Dermis microvascular lymphatic vessel endothelial cell (primary cell): ENCODE measurements at places on chromosomes 1 and 21.

GRCh38 chr1:7681401-7681800 is 89.7 kb upstream of the VAMP3 start:
- no peak for DNase-seq

- no peak for DNase-seq
These were observed 120.7 kb downstream of the TGFBR3 start for GRCh38 chr1:91765293-91765692.

DNA sequence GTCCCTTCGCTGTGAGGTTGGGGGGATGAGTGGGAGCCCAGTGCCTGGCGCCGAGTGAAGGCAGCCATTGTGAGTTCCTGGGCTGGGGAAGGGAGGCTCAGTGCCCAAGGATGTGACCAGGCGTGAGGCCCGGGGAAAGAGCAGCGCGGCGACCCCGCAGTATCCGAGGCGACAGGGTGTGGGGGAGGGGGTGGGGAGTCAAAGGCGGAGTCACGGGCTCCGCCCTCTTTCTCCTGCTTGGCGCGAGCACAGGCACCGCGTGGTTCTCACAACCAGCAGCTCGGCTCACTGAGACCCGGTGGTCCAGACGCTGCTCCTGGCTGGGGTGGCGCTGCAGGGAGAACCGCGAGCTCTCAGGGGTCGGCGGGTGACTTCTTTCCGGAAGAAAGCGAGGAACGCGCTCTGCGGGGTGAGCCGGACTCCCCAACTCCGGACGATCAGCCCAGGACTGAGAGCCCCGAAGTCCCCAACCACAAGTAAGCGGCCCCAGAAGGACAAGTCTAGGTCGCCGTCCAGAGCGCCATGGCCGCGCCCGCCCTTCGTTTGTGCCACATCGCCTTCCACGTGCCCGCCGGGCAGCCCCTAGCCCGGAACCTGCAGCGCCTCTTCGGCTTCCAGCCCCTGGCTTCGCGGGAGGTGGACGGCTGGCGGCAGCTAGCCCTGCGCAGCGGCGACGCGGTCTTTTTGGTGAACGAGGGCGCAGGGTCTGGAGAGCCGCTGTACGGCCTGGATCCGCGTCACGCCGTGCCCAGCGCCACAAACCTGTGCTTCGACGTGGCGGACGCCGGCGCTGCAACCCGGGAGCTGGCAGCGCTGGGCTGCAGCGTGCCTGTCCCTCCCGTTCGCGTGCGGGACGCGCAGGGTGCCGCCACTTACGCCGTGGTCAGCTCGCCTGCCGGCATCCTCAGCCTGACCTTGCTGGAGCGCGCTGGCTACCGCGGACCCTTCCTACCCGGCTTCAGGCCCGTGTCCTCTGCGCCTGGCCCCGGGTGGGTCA is at the start of gene HPDL:
Gene HPDL, plus strand, starts transcription at position 269 of the 997 bp plus-strand sequence. Its CDS starts 254 bp downstream, at position 523.
- DNase-seq, result no peak

DNA sequence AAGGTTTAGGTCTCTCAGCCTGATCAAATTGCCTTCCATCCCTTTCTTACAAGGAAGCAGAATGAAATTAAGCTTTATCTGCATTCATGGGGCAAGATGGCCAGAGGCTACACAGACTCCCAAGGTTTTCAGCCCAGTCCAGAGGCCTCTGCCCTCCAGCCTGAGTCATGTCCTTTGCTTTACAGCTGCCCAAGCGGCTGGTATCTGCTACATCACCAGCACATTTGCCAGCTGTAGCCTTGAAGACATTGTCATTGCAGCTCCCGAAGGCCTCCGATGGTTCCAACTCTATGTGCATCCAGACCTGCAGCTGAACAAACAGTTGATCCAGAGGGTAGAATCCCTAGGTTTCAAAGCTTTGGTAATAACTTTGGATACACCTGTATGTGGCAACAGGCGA is 16.0 kb downstream of the HAO2 start:
- DNase-seq, result no peak

DNA sequence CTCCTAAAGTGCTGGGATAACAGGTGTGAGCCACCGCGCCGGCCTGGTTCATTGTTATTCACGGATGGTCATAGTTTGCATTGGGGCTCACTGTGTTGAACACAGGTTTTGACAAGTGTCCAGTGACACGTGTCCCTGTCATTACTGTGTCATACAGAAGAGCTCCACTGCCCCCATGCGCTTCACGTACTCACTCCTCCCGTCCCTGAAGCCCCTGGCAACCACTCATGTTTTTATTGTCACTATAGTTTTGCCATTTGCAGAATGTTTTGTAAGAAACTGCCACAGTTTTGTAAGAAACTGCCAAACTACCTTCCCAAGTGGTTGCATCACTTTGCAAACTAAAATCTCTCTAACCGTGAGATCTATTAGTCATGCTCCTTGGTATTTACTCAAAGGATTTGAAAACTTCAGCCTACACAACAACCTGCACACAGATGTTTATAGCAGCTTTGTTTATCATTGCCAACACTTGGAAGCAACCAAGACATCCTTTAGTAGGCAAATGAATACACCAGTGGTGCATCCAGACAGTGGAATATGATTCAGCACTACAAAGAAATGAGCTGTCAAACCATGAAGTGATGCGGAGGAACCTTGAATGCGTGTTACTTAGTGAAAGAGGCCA is 163.2 kb upstream of the COL6A1 start:
- no peak for DNase-seq

GRCh38 chr1:108531444-108531843 is 28.5 kb upstream of the EEIG2 start:
- no peak for DNase-seq

DNA sequence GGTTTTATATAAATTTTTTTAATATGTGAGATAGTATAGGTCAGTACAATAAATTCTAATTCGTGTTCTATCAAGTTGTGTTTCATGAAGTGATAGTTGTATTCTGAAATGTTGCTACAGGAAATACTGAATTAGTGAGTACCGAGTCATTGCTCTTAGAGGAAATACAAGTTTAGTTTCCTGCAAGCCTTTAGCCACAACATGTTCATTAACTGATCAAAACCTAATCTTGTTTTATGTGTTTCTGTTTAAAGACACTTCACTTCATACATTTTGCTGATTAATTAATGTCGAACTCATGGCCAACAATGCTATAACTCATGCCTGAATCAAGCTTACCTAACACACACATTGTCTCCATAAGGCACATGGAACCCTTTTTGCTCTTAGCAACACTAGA is 43.6 kb downstream of the LRRC7 start:
- no peak for DNase-seq

GRCh38 chr1:167066333-167067122 is 23.6 kb downstream of the GPA33 start:
- no peak for DNase-seq

- no peak for DNase-seq
These were observed 26.2 kb downstream of the NAV1 start for GRCh38 chr1:201565024-201565730.

DNA sequence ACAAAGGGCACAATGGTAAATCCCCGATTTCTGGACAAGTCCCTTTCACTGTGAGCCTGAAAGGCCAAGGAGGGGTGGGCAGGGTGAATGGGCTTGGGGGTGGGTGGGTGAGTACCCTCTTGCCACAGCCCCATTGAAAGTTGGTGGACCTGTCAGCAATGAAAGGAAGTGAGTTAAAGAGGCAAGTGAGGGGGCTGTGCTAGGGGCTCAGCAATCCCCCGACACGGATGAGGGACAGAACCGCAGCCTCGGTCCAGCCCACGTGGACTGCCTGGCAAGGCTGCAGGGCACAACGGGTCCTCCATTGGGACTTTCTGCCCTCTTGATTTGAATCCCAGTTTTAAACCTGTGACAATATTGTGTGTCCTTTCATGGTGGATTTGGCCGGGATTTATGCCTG is 255.3 kb downstream of the FOXD2 start:
- DNase-seq, result no peak

DNA sequence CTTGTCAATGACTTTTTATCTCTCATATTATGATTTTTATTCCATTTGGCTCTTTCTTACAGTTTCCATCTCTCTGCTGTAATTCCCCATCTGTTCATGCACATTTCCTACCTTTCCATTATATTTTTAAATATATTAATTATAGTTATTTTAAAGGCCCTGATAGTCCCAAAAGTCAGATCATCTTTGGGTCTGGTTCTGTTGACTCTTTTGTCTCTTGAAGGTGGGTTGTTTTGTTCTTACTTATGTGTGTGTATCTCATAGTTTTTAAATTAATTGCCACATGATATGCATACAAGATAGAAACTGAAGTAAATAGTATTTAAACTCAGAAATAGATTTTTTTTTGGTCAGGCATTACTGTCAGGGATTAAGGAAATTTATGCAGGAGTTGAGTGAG is 178.0 kb upstream of the AJAP1 start:
- DNase-seq, result no peak

- no peak for DNase-seq
These were observed 239.3 kb downstream of the KCNJ6 start for GRCh38 chr21:37677006-37677405.

- no peak for DNase-seq
These were observed 16.1 kb upstream of the TMEM240 start for GRCh38 chr1:1556505-1556904.

DNA sequence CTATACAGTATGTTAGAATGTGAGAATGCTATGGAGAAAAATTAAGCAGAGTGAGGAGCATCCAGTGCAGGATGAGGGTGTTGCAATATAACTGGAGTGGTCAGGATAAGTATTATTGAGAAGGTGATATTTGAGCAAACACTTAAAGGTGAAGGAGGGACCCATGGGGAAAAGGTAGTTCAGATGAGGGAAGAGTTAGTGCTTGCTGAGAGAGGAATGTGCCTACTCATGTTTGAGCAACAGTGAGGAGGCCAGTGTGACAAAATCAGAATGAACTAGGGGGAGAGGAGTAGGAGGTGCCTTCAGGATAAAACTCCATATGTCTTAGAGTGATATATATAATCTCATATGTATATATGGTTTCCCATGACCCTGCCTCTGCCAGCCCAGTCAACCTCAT is 6.2 kb upstream of the TRIM45 start:
- DNase-seq, result no peak

DNA sequence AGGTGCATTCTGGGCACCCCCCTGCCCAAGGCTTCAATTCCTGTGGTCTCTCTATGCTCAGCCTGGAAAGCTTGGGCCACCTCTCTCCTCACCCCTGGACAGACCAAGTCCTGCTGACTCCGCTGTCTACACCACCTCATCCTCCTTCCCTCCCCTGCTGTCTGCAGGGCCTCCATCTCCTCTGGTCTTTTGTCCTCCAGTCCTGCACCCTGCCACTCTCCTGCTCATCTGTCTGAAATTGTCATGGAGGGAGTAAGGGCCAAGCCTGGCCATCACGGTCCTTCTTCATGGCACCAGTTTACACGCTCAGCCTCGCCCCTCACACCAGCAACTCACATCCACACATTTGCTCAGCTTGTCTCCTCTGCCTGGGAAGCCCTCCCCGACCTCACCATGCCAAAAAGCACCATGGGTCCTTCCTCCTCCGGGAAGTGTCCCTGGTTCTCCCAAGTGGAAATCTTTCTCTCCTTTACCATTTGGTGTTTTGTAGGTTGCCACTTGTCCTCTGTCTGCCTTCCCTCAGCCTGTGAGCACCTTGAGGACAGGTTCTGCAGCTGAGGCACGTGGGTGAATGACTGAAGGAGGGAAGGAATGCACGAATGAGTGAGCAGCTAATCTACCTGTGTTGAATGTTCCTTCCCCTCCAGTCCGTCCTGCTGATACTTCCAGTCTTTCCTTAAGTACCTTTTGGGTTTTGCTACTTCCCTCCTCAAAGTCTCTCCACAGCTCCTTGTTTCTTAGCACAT is 2.1 kb upstream of the SLC2A1 start:
- DNase-seq, result no peak

DNA sequence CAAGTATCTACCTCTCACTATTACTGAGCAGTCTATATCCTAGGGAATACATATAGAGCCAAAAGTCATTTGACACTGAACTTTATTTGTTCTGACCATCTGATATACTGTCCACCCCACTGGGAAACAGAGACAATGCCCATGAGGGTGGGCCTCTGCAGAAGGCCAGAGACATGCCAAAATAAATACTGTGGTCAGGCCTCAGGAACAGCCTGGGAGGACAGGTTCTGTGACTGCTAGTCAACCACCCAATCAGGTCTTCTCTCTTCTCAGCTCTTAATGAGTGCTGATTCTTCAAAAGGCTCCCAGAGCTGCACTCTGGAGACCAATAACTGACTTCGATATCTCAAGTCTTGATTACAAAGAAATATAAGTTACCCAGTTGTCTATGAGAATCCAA is 5.5 kb upstream of the ANKRD35 start:
- peak; percentile 86 for DNase-seq

GRCh38 chr1:45148209-45148825 is 58.1 kb downstream of the ZSWIM5 start:
- no peak for DNase-seq

DNA sequence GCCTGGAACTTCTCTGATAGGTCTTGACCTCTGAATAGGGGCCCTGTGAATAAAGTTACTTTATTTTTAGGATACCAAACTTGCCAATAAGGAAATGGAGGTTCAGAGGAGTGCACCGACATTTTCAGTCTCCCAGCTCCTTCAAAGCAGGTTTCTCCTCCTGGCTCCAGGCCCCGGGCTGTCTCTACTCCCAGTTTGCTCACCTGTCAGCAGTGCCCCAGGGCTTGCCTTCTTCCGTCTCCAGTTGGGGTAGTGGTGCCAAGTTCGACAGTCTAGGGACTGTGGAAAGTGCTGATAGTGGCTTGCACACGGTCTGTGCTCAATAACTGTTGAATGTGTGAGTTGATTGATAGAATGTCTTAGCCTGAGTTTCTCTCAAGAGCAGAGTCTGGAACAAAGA is 149.2 kb downstream of the ACTL8 start:
- no peak for DNase-seq

DNA sequence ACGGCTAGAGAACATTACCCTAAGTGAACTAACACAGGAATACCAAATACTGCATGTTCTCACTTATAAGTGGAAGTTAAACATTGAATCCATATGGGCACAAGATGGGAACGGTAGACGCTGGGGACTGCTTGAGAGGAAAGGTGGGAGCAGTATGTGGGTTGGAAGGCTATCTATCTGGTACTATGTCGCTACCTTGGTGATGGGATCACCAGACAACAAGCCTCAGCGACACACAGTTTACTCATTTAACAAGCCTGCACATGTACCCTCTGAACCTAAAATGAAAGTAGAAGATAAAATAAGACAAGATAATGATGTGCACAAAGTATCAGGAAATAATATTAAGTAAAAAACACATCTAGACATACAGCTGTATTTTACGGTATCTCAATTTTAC is 819 bp downstream of the PYHIN1 start:
- no peak for DNase-seq

GRCh38 chr1:11151826-11152612 is 37.1 kb upstream of the ANGPTL7 start:
- DNase-seq, result no peak

- no peak for DNase-seq
These were observed 18.4 kb upstream of the CLSTN1 start for GRCh38 chr1:9842073-9842711.
